Stimulated activated CD4-positive, alpha-beta T cell treated with anti-CD3 and anti-CD28 coated beads, Interleukin-1b, Interleukin-23, amount 100 ng/mL, for 1 hour (primary cell): ENCODE measurements at places on chromosomes 7 and 10.

DNA sequence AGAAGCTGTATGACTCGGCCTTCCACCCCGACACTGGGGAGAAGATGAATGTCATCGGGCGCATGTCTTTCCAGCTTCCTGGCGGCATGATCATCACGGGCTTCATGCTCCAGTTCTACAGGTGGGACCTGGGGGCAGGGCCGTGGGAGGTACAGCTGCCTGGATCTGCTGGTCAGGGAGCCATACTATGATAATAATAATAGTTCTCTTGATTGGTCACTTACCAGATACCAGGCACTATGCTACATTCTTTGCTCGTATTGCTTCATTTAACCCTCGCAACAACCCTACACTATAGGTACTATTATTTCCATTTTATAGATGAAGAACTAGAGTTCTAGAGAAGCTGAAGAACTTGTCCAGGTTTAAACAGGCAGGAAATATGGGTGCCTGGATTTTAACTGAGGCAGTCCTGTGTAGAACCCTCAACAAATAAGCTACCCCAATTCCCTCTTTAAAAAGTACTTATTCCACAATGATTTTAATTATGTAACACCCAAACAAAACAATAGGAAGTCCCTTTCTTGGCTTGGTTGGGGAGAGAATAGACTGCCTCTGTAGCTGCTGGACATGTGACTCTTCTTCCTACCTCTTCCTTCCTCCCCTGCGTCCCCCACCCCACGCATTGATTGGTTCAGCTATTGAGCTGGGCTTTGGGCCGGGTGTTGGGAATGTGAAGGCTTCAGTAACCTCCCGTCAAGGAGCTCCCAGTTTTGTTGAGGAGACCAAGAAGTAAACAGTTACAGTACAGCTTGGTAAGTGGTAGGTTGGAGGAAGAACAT is 12.8 kb downstream of the SFXN2 start:
- no peak for DNase-seq

DNA sequence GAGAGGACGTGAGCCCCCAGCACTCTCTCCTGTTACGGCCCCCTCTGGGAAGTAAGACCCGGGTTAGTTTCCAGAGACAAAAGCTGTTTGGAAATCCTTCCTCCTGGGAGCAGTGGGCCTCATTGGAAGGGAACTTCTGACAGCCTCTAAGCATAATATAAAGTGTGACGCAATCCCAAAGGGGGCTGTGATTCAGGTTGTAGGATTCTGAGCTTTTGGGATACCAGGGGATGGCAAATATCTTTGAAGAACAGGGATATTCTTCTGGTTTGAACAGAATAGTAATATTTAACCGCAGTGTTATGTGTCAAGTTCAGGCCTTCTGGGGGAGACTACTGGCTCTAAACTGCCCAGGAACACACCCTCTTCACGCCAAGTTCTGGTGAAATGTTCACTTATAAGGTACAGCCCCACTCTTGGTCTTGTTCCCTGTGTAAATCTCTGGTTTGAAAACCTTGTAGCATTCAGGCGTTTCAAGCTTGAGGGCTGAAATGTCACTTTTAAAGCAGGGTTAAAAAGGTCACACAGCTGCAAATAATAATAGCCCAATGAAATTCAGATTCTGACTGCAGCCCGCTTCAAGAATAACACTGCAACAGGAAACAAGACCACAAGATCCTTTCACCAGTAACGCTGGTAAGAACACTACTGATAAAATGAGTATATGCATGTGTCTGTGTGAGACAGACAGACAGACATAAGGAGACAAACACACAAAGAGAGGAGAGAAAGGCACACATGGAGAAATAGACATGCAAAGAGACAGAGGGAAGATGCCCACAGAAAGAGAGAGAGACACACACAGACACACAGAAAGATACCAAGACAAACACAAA is 69.0 kb downstream of the CREB5 start:
- no peak for DNase-seq

GRCh38 chr10:94205396-94205831 is 157.3 kb downstream of the NOC3L start:
- no peak for DNase-seq

- DNase-seq, result no peak
These were observed 5.7 kb upstream of the MKRN1 start for GRCh38 chr7:140484951-140485499.

DNA sequence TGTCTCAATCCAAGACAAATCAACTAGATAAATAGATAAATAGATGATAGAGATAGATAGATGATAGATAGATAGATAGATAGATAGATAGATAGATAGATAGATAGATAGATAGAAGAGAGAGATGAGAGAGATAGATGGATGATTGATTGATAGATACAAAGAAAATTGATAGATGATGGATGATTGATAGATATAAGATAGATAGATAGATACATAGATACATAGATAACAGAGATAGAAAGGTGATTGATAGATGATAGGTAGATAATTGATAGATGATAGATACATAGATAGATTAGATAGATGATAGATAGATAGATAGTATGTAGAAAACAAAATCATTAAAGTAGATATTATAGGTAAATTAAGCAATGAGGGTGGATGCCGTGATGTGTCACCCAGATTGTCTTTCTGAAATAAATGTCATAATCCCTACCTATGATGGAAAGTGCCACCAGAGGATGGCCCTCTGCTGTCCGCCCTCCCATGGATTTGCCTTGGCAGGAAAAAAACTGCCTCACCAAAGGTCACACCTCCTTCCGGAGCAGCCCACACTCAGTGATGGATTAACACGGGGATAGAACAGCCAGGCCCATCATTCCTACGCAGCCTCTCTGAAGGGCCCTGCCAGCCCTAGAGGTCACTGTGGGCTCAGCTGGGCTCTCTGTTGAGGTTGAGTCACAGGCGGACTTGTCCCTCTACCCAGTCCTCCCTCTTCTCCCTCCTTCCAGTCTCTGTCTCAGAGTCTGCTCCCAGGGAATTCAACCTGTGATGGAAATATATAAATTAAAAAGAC is 50.8 kb downstream of the KCNH2 start:
- DNase-seq, result no peak

- no peak for DNase-seq
These were observed 477 bp upstream of the ZC3HAV1 start for GRCh38 chr7:139109983-139110411.

- no peak for DNase-seq
These were observed 174.2 kb upstream of the NPVF start for GRCh38 chr7:25402532-25402931.

GRCh38 chr7:41819645-41820044 is 116.8 kb upstream of the INHBA start:
- no peak for DNase-seq

DNA sequence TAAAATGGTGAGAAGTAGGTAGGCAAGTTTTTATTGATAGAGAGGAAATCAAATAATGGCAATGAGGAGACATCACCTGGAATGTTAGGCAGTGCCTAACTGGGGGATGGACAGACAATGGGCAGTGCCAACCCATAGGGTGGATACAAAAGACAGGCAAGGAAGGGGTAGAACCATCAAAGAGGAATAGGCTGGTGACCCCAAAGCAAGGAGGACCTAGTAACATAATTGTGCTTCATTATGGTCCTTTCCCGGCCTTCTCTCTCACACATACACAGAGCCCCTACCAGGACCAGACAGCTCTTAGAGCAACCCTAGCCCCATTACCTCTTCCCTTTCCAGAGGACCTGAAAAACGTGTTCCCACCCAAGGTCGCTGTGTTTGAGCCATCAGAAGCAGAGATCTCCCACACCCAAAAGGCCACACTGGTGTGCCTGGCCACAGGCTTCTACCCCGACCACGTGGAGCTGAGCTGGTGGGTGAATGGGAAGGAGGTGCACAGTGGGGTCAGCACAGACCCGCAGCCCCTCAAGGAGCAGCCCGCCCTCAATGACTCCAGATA is 30.0 kb downstream of the PRSS2 start:
- DNase-seq, result no peak

GRCh38 chr7:92340016-92340415 is 94.2 kb downstream of the ANKIB1 start:
- no peak for DNase-seq

- DNase-seq, result no peak
These were observed 164.7 kb upstream of the PLXDC2 start for GRCh38 chr10:19651549-19651948.

- DNase-seq, result no peak
These were observed 4.1 kb upstream of the PILRB start for GRCh38 chr7:100353685-100354330.

DNA sequence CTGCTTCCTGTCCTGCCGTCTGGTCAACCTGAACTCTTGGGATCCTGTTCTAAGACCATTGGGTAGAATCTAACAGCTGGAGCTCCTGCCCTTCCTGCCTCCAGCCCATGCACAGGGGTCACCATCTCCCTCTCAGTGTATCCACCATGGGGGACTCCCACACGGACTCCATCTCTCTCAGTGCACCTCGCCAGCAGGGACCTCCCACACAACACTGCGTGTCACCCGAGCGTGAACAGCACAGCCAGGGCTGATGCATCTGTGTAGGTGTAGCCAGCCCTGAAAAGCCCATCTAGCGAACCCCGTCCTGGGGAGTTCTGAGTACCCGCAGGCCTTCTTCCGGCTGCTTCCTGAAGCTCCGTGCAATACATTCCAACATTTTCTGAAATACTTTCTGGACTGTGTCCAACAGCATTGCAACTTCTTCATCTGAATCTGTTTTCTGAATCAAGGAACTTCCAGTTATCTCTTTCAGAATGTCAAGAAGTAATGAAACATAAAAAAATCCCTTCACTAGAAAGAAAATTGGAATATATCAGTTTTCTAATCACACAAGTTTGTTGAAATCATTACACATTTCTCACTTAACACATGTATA is 52.5 kb downstream of the NCAPG2 start:
- no peak for DNase-seq
